Activated effector memory CD4-positive, alpha-beta T cell treated with Interleukin-2 at 50 U/mL for 16 hours (primary cell): ENCODE measurements at places on chromosomes 7 and 10.

DNA sequence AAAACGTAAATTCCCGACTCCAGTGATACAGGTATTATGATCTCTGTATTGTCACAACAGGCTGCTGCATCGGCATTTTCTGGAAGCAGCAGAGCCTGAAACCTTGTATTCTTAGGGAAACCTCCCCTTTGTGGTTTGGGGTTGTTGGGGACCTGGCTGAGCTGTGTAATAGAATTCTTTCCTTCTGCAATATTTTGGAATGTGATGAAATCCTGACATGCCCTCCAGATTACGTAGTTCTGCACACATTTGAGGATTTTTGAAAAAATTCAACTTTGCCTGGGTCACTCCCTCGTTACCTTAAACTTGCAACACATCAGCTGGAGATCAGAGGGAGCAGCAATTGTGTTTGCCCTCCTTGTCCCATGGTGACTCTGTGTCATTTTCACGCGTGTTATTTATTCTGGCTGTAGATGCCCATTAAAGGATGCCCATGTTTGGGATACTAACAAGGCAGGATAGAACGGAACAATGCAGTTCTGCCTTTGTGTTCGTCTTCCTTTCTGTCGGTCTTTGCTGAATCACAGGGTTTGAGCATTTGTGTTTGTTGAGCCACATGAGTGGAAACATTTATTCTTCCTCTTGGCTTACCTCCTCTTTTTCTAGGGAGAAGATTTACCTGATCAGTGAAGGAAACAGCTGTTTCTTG, 181.7 kb downstream of the TCF7L2 start:
- DNase-seq: no peak

GRCh38 chr10:87864496-87865059, 1.2 kb downstream of the PTEN start:
- DNase-seq: no peak

DNA sequence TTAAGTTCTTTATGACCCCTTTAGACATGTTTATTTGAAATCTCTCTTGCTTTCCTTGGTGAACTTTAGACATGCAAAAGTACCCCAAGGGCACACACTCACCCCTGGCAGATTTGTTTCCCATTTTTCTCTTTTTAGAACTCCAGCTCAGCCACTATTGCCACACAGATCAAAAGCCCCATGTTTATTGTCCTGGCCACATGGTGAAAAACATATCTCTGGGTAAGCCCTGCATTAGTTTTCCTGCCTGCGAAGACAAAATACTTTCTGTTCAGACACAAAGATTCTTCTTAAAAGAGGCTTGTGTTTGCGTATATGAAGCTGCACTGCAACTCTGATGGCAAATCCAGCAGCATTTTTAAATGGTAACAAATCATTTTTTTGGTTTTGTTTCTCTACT, 200.0 kb downstream of the POLR1F start:
- DNase-seq: no peak

GRCh38 chr7:77188731-77189437, 10.7 kb downstream of the FGL2 start:
- DNase-seq: no peak

DNA sequence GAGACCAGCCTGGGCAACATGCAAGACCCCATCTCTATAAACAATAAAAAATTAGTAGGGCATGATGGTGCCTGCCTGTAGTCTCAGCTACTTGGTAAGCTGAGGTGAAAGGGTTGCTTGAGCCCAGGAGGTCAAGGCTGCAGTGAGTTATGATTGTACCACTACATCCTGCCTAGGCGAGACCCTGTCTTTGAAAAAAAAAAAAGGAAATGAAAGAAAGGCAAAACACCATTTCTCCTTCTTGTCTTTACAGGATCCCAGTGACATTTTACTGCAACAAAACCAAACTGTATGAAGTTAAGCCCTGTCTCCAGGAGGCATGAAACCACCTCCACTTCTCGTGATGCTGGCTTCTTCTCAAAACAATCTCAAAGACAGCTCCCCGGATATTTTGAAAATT, 29.9 kb upstream of the PBLD start:
- no peak for DNase-seq

DNA sequence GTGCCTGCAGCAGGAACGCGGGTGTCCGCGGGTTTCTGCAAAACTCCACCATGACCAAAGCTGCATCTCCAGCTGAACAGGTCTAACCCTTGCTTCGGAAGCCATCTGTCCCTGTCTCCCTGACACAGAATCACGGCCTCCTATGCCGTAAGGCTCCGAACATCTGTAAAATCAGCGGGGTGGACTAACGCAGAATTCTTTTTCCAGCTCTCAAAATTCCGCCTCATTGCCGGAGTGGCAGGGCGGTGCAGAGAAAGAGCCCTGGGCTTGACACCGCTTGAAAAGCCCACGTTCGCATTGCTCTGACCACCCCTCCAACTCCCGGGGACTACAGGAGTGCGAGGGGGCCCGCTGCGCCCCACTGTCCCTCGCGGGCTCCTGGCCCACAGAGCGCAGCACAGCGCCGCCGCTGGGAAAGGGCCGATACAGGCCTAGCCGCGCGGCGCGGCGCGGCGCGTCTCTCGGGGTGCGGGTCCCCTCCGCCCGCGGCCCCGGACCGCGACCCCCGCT, 409 bp downstream of the DNMBP start:
- DNase-seq: no peak

- DNase-seq: no peak
Observed at GRCh38 chr7:75966190-75966961, 28.0 kb downstream of the TMEM120A start.

DNA sequence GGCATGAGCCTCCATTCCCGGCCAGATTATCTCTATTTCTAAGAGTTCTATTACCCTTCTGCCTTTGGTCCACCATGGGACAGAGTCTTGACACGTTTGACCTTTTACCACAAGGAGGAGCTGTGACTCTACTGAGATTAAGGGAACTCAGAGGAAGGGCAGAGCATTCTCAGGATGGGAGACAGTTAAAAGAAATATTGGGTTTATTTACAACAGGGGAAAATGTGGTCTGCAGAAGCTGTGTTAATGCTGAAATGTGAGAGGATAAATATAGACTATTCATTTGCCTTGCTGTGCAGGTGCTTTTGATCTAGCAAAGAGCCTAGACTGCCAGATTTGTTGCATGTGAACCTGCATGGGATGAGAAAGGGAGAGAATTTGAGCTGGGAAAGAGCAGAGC, 45.8 kb upstream of the PRSS58 start:
- DNase-seq: no peak
